ENCODE measurements at places on chromosomes 5 and 9.

- DNase-seq = no peak
Measured at GRCh38 chr9:98933185-98933584, 10.5 kb upstream of the COL15A1 start.

DNA sequence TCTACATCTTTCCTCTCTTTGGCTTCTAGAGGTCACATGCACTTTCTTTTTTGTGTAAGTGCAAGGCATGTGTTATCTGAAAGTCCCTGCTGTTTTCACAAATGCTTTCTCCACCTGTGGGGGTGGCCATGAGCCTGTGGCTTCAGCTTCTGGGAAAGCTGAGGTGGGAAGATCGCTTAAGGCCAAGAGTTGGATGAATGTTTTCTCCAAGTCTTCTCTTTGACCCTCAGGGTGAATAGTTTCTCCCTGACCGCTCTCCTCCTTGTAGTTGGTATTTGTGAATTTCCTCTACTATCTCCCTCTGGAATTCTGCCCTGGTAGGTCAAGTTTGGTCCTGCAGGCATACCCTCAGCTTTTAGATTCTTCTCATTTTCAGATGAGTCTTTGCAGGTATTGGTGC, 74.2 kb downstream of the UGCG start:
- no peak for DNase-seq

- DNase-seq = no peak
Measured at GRCh38 chr5:133284306-133284705, 232.5 kb downstream of the HSPA4 start.

GRCh38 chr9:74245866-74246497, 251.2 kb upstream of the RORB start:
- DNase-seq = no peak

GRCh38 chr9:76906647-76906975, 697 bp upstream of the PRUNE2 start:
- DNase-seq = no peak

GRCh38 chr5:140402258-140403074, 833 bp downstream of the ANKHD1 start:
- peak; percentile 41 for DNase-seq

DNA sequence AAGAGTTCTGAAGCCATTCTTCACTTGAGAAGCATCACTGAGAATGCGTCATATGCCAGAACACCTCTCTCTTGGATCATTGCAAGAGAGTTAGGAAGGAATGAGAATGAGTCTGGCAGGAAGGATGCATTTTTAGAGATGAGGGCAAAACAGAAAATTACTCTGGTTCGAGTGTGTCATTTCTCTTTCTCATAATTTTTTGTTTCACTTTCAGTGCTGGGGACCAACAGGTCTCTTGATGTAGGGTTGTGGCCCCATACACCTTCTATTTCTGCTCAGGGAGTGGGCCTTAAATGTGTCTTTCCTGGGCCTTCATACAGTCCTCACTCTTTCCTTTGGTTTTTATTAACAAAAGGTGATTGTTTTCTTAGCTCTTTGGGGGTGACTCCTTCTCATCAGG, 302.4 kb downstream of the NR3C1 start:
- no peak for DNase-seq

DNA sequence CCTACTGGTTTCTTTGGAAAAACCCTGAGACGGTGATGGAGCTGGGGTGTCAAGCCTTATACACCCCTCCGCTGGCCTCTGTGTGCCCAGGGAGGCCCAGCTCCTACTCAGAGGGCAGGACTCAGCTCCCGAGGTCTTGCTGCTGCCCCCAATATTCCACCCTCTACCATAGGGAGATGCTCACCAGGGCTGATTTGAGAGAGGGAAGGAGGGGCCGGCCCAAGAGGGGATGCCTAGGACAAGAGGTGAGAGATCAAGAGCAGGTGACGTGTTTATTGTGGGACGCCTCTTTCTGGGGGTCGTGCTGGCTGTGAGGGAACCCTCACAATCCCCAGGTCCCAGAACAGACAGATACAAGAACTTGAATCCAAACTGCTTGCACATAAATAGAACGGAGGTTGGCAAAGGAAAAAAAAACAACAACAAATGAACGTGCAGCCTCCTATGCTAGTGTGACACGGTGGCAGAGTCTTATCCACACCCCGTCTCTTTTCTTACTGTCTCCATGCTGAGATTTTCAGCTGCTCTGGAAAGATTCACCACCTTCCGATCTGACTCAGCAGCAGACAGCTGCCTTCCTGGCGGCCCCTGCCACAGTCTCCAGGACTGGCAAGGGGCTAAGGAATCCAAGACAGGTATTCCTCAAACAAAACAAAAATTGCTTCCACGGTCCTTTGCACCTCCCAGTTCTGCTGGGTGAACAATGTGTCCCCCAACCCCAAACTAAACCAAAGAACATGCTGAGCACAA, 22.3 kb downstream of the FABP6 start:
- DNase-seq = no peak

GRCh38 chr9:12352045-12352315, 341.2 kb upstream of the TYRP1 start:
- no peak for DNase-seq

GRCh38 chr5:57299986-57300385, 126.1 kb downstream of the GPBP1 start:
- no peak for DNase-seq

DNA sequence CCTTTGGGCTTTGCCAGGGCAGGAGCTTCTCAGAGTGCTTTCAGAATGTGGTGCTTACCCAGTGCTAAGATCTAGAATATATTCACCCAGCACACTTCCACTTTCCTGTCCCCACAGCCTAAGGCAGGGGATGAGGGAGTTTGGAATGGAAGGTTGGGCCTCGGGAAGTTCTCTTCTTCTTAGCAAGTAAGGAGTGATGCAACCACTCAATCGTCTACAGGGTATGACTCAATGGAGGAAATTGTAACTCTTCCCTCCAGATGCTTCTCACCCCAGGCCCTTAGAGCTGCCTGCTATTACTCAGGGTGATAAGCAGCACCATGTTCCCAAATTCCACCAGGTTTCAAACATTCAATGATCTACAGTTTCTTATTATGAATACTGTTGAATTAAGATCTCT, 30.8 kb upstream of the AGGF1 start:
- DNase-seq = no peak

- DNase-seq = no peak
Measured at GRCh38 chr9:68706363-68707201, 1.5 kb downstream of the PIP5K1B start.

GRCh38 chr5:33840927-33841547, 50.8 kb downstream of the ADAMTS12 start:
- DNase-seq = no peak

- DNase-seq = no peak
Measured at GRCh38 chr9:77661566-77662085, 13.5 kb upstream of the GNA14 start.

DNA sequence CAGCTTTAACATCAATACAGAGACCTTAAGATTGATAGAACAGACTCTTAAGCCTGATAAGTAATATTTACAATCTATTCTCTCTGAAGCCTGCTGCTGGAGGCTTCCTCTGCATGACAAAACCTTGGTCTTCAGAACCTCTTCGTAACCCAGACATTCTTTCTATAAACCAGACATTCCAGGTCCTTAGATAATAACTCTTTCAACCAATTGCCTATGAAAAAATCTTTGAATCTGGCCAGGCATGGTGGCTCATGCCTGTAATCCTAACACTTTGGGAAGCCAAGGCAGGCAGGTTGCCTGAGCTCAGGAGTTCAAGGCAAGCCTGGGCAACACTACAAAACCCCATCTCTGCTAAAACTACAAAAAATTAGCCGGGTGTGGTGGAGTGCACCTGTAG, 327.8 kb downstream of the ENC1 start:
- no peak for DNase-seq

DNA sequence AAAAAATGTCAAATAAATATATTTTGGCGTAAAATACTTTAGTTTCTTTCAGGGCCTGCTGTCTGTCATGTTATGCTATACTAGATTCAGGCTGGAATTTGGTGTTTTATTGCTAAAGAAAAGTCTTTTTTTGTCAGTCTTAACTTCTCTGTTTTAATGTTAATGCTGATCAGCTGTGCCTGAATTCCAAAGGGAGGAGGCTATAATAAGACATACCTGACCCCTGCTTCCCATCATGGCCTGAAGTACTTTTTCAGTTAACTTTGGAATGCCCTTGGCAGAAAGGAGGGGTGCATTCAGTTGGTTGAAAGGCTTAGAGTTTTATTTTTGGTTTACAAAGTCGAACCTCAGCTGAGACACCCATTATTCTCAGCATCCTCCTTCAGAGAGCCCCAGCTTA, 58.1 kb upstream of the PANK3 start:
- DNase-seq = no peak

- DNase-seq = no peak
Measured at GRCh38 chr9:31839273-31839672, 545.2 kb upstream of the ACO1 start.

GRCh38 chr5:44321144-44321725, 68.0 kb downstream of the FGF10 start:
- no peak for DNase-seq

- DNase-seq = no peak
Measured at GRCh38 chr9:122005597-122005996, 87.5 kb downstream of the TTLL11 start.

DNA sequence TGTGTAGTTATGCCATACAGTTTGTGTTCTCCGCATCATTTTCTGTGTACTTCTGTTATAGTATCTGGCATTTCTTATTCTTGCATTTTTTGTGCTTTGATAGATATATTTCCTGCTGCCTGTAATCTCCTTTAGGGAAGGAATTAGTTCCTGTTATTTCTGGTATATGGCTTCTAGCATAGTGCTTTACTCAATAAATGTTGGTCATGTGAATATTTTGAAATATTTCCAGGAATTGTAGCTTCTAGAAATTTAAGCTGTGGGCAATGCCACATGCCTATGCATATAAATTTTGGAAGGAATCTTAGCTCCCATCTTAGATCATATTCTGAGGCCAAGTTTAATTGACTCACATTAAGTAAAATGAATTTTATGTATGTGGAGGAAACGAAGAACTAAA, 11.5 kb upstream of the PRRC1 start:
- no peak for DNase-seq

- no peak for DNase-seq
Measured at GRCh38 chr5:133742431-133742988, 130.2 kb upstream of the FSTL4 start.

GRCh38 chr5:135208903-135209721, 175.1 kb upstream of the PITX1 start:
- no peak for DNase-seq

DNA sequence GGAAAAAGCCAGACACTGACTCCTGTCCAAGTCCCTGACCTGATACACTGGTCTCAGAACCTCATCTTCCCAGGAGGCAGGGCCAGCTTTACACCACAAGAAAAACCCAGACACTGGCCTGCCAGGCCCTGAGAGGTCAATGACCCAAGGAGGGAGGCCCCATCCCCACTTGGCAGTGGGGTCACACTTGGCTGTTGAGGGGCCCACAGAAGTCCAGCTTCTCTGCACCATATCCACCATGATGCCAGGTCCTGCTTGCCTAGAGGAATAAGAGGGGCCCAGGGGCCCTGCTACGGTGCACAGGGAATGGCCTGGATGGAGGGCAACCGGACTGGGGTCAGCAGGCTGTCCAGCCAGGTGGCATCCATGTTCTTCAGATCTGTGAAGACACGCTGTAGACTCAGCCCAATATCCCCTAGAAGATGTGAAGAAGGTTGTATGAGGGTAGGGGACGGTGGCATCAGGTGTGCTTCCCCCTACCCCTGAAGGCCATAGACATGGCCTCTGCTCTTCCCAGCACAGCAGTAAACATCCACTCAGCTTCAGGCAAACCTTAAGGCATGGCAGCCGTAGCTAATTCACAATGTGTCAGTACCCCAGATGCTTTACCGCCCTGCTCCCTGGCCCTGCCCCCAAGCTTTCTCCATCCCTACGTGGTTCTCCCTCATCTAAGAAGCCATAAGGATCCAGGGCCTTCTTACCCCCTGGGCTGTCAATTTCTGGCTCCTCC, 6.7 kb downstream of the IRF1 start:
- DNase-seq = no peak

GRCh38 chr5:125576822-125577221, 830.4 kb upstream of the ZNF608 start:
- no peak for DNase-seq

DNA sequence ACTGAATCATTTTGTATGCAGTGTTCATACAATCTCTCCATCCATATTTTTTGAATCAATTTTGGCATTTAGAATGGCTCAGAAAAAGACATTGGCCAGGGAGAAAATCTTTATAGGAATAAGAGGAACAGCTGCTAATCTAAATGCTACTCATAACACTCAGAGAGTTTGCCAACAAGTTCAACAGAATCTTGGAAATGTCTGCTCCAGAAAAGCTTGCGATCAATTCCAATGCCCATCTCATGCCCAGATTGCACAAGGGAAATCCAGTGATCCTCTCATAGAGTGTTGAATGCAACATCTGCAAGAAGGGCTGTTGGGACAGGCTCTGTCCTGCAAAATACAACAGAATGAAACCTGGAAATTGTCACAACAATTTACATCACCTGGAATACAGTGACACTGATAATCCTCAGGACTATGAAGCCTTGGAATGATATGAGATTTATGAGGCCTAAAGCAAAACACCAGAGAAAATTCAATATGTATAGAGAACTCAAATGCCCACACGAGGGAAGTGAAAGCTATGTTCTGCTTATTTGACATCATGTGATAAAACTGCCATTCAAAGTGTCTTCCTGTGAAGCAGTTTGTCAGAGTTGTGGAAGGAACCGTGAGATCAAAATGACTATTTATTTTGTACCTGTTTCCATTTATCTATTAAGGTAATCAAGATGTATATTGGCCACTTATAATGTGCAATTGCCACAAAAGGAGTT, 190.1 kb downstream of the PARP8 start:
- DNase-seq = no peak

- no peak for DNase-seq
Measured at GRCh38 chr5:33690374-33691135, 201.2 kb downstream of the ADAMTS12 start.

- no peak for DNase-seq
Measured at GRCh38 chr9:136851941-136852663, at the start of gene MAMDC4. MAMDC4 (plus strand) TSS chr9:136852346; CDS start chr9:136852417, 71 bp downstream.
